ENCODE measurements at places on chromosomes 3 and 15.

GRCh38 chr15:40091861-40092255 lies 16.8 kb downstream of the BMF start:
- no peak overlapping the region for H3K4me3 ChIP-seq
- H3K27ac ChIP-seq, result no peak overlapping the region

DNA sequence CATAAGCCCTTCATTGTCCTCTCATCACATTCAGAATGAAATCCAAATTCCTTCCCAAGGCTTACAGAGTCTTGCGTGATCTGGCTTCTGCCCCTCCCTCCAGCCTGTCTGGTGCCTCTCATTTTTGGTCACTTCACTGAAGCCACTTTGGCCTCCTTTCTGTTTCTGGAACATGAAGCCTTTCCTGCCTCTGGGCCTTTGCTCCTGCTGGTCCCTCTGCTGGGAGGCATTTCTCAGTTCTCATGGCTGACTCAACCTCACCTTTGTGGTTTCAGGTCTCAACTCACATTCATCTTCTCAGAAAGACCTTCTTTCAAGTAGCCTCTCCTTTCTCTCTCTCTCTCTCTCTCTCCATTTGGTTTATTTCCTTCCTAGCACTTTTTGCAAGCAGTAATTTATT lies 43.9 kb upstream of the BHLHE40 start:
- no peak overlapping the region for H3K27ac ChIP-seq
- H3K4me1 ChIP-seq, result no peaks in the 10 kb centered on the region
- DNase-seq, result no peak
- H3K4me3 ChIP-seq, result no peak overlapping the region

GRCh38 chr3:86986671-86987420 lies 4.1 kb downstream of the VGLL3 start:
- H3K27me3 ChIP-seq, result no peaks in the 10 kb centered on the region
- H3K4me3 ChIP-seq, result peak overlapping the region; percentile 43
- H3K36me3 ChIP-seq, result no peaks in the 10 kb centered on the region
- peaks cover 14% of the 10 kb centered on the region for H3K4me1 ChIP-seq
- H3K27ac ChIP-seq, result peak overlapping the region; percentile 48

DNA sequence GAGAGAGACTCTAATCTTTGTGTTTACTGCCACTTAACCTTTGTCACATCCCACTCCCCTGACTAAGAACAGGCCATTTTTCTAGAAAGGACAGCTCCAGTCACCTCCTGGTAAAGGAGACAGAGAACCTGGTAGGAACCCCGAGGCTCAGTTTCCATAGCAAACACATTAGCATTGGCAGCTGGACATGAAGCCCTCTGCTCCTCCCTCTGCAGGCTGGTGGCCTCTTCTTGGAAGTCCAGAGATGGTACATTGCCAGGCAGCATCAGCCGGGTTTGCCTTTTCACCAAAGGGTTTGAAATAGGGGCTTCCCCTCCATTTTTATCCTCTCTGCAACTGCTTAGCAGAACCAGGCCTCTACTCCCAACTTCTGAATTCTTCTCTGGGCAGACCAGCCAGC lies 213.4 kb upstream of the SEMA6D start:
- no peak overlapping the region for H3K4me3 ChIP-seq
- no peaks in the 10 kb centered on the region for H3K36me3 ChIP-seq
- DNase-seq, result no peak
- no peaks in the 10 kb centered on the region for H3K4me1 ChIP-seq

GRCh38 chr3:25038271-25038670 lies 389.8 kb upstream of the RARB start:
- no peak overlapping the region for H3K27ac ChIP-seq
- H3K4me1 ChIP-seq, result peaks cover 12% of the 10 kb centered on the region
- no peaks in the 10 kb centered on the region for H3K36me3 ChIP-seq
- DNase-seq, result peak; percentile 32
- H3K4me3 ChIP-seq, result no peak overlapping the region

DNA sequence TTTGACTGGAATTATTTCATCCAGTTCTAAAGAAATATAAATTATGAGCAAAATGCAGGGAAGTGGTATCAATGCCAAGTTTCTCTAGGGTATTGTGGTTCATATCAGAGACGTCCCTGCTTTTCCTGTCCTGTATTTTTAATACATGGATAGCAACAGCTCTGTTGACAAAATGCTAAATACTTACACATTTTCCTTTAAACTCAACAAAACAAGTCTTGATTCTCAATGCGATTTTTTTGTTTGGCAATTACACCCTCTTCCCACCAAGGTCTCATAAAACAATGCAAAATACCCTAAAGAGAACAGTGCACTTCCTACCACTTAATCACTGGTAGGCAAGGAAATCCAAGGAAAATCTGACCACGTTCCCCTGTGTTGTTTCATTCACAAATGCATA lies 120.0 kb downstream of the DUT start:
- peaks cover 13% of the 10 kb centered on the region for H3K36me3 ChIP-seq
- no peak overlapping the region for H3K4me3 ChIP-seq
- no peak for DNase-seq
- H3K4me1 ChIP-seq, result peaks cover 8% of the 10 kb centered on the region
- no peak overlapping the region for H3K27ac ChIP-seq
- H3K27me3 ChIP-seq, result no peaks in the 10 kb centered on the region

DNA sequence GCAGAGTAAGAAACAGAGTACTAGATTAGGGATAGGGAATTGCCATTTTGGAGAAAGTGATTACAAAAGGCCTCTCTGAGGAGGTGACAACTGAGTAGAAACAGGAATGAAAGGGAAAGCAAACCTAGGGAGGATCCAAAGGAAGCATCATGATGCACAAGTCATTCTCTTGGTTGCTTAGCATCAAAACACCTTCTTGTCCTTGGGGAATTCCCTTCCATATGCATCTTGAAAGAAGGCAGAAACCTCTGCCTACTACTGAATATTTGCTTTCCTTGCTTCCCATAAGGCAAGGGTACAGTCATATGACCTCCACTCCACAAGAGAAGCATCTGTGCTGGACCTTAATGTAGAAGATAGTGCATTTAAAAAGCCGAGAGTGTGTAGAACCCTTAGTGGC lies 24.1 kb downstream of the GABPB1 start:
- no peak for DNase-seq
- no peaks in the 10 kb centered on the region for H3K4me1 ChIP-seq
- no peaks in the 10 kb centered on the region for H3K27me3 ChIP-seq
- no peaks in the 10 kb centered on the region for H3K36me3 ChIP-seq
- H3K27ac ChIP-seq, result no peak overlapping the region

- no peaks in the 10 kb centered on the region for H3K27me3 ChIP-seq
- H3K4me3 ChIP-seq, result no peak overlapping the region
- no peaks in the 10 kb centered on the region for H3K36me3 ChIP-seq
- H3K4me1 ChIP-seq, result no peaks in the 10 kb centered on the region
- no peak for DNase-seq
Measured at GRCh38 chr3:173644086-173645082, 246.8 kb downstream of the NLGN1 start.

- DNase-seq, result peak; percentile 78
- H3K27me3 ChIP-seq, result no peaks in the 10 kb centered on the region
- H3K4me3 ChIP-seq, result no peak overlapping the region
- no peak overlapping the region for H3K27ac ChIP-seq
- H3K4me1 ChIP-seq, result no peaks in the 10 kb centered on the region
Measured at GRCh38 chr3:195411836-195412235, 31.0 kb downstream of the ACAP2 start.

DNA sequence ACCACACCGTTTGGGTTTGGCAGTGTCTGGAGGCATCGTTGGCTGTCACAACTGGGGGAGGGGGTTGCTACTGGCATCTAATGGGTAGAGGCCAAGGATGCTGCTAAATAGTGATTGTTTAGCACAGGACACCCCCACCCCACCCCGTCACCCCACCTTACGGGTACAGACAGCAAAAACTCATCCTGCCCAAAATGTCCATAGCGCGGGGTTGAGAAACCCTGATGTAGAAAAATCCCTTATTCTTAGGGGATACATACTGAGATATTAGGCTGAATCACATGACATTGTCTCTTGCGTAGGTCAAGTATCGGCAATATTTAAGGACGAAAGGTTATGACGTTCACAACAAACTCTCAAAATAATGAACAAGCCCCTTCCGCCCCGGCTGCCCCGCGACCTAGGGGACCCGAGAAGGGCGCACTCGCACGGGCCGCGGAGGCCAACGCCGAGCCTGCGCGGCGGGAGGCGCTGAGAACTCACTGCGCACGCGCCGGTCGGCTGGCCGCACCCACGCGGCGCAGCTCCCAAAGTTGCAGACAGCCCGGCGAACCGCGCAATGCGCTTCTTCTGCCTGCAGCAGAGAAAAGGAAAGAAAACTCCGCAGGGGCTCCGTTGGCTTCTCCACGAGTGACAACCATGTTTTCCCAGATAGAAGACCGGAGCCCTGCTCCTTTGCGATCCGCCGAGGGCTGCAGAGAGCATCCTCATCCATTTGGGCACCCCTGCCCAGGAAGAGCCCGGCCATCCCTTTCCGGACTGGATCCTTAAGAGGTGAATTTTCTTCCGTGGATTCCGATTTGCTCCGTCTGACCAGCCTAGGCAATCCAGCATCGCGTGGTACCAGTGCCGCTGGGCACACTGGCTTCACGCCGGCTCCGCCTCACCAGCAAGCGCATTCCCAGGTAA lies 136.8 kb upstream of the CCDC54 start:
- H3K4me1 ChIP-seq, result no peaks in the 10 kb centered on the region
- H3K27ac ChIP-seq, result peak overlapping the region; percentile 76
- H3K36me3 ChIP-seq, result no peaks in the 10 kb centered on the region
- peak; percentile 82 for DNase-seq
- peak overlapping the region; percentile 91 for H3K4me3 ChIP-seq

DNA sequence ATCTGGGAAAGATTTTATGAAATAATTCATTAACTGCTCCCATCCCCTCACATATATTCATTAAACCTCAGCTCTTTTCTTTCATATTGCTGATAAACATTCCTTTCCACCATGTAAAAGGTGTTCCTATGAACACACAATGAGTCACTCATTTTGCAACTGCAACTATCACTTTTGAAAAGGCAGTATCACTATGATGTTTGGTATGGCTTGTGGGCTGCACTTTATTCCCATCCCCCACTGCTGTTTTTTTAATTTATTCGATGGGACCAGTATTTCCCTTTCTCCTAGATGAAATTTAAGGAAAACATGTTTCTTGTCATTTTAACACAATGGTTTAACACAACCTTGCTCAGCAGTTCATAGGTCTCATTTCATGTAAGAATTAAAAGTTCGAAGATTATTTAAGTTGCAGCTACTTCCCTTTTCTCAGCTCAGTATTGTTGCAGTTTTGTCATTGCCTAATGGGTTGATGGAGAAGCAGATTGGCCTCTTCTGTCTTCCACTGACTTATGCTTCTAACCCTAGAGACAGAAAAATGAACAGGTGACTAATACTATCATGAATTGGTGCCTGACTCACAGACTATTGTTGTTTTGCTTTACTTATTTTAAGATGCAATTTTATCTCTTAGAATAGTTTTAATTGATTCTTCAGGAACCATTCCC lies 280.3 kb downstream of the ZPLD1 start:
- H3K4me3 ChIP-seq, result no peak overlapping the region
- DNase-seq, result peak; percentile 70
- no peak overlapping the region for H3K27ac ChIP-seq
- no peaks in the 10 kb centered on the region for H3K36me3 ChIP-seq
- H3K27me3 ChIP-seq, result no peaks in the 10 kb centered on the region

DNA sequence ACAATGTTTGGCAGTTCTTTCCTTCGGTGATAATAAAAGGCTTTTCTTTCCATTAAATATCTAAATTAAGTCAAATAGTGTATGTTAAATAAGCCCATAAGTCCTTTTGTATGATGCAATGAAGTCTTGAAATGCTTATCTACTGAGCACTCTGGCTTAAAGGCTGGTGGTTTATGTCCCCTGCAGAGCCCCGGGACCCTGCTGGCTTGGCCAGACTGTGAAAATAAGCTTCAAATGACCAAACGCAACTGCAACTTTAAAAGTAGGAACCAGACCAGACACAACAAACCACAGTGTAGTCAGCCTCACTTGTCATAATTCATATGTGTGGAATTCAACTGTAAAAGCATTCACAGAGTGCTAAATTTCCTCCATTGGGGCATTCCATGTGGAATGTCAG lies 72.5 kb downstream of the FOXP1 start:
- no peaks in the 10 kb centered on the region for H3K4me1 ChIP-seq
- H3K27me3 ChIP-seq, result no peaks in the 10 kb centered on the region
- H3K4me3 ChIP-seq, result no peak overlapping the region
- H3K36me3 ChIP-seq, result no peaks in the 10 kb centered on the region
- no peak overlapping the region for H3K27ac ChIP-seq
- DNase-seq, result peak; percentile 64

GRCh38 chr3:89314454-89315098 lies 207.2 kb downstream of the EPHA3 start:
- no peaks in the 10 kb centered on the region for H3K36me3 ChIP-seq
- H3K27ac ChIP-seq, result no peak overlapping the region
- H3K4me1 ChIP-seq, result no peaks in the 10 kb centered on the region
- no peaks in the 10 kb centered on the region for H3K27me3 ChIP-seq
- peak; percentile 71 for DNase-seq

DNA sequence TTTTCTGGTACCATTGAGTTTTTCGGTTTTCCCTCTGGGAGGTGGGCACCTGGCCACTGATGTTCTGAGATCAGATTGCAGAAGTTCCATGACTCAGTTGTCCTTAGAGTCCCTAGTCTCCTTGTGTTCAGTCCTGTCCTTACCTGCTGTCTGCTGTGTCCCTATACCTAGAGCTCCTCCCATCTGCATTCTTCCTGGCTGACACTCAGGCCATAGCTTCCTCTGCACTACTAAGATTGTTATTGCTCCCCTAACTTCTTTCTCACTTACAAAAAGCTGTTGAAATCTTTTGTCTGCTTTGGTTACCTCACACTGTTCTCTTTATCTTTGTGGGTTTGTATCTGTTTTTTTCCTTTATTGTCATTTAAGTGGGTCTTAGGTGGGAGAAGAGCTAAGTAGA lies 13.2 kb downstream of the USP3 start:
- H3K4me1 ChIP-seq, result peaks cover 16% of the 10 kb centered on the region
- no peak for DNase-seq
- H3K36me3 ChIP-seq, result no peaks in the 10 kb centered on the region
- H3K27ac ChIP-seq, result no peak overlapping the region

GRCh38 chr3:123652342-123652984 lies 67.6 kb upstream of the HACD2 start:
- H3K36me3 ChIP-seq, result peaks cover 22% of the 10 kb centered on the region
- H3K4me1 ChIP-seq, result peaks cover 17% of the 10 kb centered on the region
- no peaks in the 10 kb centered on the region for H3K27me3 ChIP-seq
- peak; percentile 62 for DNase-seq
- no peak overlapping the region for H3K27ac ChIP-seq

DNA sequence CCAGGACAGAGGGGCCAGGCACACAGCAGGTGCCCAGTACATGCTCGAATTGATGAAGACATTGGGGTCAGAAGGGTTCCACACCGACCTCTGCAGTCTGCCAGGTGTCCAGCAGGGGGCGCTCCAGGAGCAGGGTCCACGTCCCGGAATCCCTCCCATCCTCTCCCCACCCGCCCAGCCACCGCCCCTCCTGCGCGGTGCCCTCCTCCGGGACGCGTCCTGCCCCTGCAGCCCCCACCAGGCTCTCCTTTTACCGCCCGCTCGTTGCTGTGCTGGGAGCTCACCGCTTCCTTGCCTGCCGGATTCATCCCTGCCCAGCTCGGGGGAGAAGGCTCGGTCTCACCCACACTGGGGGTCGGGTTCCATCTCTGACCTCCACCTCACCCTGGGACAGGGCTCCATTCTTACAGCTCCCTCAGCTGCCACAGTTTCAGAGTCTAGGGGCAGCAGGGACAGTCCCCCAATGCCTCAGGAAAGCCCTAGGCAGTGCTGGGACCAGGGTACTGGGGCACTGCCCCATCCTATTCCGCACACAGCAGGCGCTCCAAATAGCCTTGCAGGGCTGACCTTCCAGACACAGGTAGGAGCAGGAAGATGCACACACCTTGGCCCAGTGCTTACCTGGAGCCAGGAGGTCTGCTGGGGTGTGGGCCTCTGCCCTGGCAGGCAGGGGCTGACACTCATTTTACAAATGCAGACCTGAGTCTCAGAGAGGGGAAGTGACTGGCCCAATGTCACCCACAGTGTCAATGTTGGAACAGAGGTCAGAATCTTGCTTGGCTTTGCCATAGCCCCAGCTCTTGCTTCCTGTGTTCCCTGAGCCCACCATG lies 31.0 kb downstream of the GRIP2 start:
- no peaks in the 10 kb centered on the region for H3K36me3 ChIP-seq
- H3K27ac ChIP-seq, result no peak overlapping the region
- H3K27me3 ChIP-seq, result no peaks in the 10 kb centered on the region
- no peak overlapping the region for H3K4me3 ChIP-seq

All from fibroblast of lung (primary cell).